Skeletal muscle cell (primary cell): ENCODE measurements at places on chromosomes 6 and 20.
A peak's percentile ranks its signal among the peaks of the same experiment; 100 is the strongest.

DNA sequence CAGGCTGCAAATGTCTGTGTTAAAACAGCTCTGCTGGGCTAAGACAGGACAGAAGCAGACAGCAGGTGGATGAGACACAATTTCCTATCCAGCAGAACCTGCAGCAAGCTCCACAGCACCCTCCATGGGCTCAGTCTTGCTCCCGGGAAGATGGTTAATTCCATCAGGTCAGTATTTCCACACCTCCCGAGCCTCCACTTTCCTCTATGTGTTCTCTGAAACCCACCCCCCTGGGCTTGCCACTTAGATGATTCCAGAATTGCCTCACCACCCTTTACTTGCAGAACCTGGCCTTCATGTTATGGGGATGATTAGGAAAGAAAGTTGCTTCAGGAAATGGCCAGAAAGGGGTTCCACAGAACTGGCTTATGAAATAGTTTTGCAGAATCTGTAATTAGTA, 43.8 kb downstream of the ERMARD start:
- DNase-seq = no peak

DNA sequence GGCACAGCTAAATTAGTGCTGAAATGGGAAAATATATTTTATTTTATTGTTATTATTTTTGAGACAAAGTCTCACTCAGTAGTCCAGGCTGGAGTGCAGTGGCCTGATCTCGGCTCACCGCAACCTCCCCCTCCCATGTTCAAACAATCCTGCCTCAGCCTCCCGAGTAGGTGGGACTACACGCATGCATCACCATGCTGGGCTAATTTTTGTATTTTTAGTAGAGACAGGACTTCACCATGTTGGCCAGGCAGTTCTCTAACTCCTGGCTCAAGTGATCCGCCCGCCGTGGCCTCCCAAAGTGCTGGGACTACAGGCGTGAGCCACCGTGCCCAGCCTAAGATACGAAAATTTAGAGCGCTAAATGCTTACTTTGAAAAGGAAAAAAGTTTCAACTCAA, 4.8 kb downstream of the RAB23 start:
- no peak for DNase-seq

GRCh38 chr6:145245119-145245518, 490.2 kb downstream of the EPM2A start:
- DNase-seq = peak; percentile 84

DNA sequence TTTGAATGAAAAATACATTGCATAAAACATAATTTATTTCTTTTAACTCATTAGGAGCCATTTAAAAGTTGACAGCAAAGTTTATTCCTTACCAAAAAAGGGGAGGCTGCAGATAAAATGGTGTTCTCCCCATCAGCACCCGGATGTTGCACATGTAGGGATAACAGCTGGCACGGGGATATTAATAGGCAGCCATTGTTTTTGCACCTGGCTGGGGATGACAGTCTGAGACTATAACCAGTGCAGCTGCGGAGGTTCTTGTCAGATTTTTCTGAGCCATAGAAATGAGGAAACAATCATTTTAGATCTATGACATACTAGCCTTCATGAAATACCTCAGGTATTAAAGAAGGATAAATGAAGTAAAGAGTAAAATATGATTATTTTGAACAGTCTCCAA, 20.1 kb upstream of the HECA start:
- no peak for DNase-seq

GRCh38 chr6:5302220-5302946, 41.1 kb downstream of the FARS2 start:
- DNase-seq = no peak

- DNase-seq = no peak
Measured at GRCh38 chr6:147758303-147758702, 249.8 kb downstream of the SAMD5 start.

DNA sequence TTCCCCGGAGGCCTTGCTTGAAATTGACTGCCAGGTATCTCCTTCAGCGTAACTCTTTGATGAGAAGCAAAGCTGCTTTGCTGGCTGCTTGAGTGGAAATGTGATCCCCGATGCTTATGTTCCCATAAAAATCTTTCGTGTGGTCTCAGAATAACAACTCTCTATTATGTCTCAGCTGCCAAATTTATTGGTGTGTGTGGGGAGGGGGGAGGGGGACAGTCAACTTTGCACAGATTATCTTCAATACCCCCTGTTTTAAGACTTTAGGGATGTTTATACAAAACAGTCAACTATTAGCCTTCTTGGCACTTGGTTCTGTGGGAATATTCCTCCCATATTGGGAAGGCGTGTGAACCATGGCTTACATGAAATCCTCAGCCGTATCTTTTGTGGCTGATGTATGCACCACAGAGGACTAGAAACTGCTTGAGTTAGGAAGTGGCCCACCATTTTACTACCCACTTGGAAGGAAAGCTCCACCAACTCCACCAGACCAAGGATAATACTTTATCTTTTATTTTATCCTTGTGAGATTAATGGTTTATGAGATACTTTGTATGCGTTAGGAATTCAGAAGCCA, 101.5 kb upstream of the SLC24A3 start:
- no peak for DNase-seq

DNA sequence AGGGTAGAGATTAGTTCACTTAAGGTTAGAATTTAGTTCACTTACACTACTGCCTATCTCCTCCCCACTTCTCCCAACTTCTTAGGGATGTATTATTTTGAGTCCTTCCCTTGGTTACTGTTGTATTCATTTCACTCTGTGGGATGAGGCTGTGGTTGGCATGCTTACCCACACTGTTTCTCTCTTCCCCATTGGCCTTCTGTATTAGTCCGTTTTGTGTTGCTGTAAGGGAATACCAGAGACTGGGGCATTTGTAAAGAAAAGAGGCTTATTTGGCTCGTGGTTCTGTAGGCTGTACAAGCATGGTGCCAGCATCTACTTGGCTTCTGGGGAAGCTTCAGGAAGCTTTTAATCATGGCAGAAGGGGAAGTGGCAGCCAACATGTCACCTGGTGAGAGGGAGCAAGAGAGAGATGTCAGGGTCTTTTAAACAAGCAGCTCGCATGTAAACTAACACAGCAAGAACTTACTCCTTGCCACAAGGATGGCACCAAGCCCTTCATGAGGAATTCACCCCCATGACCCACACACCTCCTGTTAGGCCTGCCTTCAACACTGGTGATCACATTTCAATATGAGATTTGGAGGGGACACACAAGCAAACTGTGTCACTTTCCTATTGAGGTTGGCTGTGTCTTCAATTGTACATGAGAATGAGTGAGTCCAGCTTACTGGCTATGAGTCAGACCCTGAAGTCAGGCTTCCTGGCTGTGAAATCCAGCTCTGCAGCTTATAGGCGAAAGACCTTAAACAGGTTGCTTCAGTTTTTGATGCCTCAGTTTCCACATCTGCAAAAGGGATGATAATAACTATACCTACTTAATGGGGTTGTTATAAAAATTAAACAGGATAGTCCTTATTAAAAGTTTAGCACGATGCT, 53.3 kb downstream of the SYNDIG1 start:
- DNase-seq = no peak

- no peak for DNase-seq
Measured at GRCh38 chr6:150058986-150059385, 9.9 kb downstream of the ULBP3 start.

GRCh38 chr6:132960720-132961119, 146.4 kb downstream of the RPS12 start:
- no peak for DNase-seq

DNA sequence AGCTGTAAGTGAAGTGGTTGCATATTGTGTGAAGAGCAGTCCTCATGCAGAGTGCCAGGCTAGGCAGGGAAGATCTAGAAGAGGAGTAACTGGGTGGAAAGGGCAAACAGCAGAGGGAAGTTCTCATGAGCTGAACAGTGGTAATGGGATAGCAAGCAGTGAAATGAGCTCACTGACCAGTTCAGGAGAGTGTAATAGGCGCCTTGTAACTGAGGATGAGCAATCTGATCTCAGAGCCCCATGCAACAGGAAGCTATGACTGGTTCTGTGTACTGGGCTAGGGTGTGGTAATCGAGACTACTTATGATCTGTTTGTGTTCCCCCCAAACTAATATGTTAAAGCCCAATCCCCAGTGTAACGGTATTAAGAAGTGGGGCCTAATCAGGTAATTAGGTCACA, 98.6 kb downstream of the RFX6 start:
- DNase-seq = peak; percentile 23

DNA sequence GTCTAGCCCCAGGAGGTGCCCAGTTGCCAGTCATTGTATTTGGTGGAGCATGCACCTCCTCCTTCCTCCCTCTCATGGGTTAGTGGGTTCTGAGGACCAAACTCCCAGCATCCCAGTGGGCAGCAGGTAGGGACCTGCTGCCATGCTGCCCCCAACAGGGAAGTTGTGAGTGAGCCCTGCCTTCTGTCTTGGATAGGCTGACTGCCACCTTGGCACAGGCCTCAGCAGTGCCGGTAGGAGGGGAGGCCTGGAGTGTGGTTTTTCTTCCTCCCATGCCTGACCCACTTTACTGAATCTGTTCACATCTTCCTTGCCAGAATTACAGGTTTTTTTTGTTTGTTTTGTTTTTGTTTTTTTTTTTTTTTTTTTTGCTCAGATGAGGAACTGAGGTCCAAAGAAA, 24.5 kb downstream of the PLCG1 start:
- no peak for DNase-seq

DNA sequence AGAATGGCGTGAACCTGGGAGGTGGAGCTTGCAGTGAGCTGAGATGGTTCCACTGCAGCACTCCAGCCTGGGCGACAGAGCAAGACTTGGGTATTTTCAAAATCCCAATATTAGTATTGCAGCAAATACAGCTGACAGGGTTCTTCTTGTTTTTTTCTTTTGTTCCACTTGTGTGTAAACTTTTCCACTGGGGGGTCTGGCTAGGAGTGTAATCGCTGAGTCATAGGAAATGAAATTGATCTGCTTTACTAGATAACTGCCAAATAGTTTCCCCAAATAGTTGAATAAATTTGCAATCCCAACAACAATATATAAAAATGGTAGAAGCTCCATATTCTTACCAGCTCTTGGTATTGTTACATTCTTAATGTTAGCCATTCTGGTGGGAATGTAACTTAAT, 526.0 kb upstream of the SOX4 start:
- no peak for DNase-seq
